DMS79 treated with DMSO at 0.1 percent for 48 hours (cell line): ENCODE measurements at places on chromosomes 12 and 14.

GRCh38 chr12:26690601-26691000 lies 142.4 kb downstream of the ITPR2 start:
- DNase-seq = no peak

DNA sequence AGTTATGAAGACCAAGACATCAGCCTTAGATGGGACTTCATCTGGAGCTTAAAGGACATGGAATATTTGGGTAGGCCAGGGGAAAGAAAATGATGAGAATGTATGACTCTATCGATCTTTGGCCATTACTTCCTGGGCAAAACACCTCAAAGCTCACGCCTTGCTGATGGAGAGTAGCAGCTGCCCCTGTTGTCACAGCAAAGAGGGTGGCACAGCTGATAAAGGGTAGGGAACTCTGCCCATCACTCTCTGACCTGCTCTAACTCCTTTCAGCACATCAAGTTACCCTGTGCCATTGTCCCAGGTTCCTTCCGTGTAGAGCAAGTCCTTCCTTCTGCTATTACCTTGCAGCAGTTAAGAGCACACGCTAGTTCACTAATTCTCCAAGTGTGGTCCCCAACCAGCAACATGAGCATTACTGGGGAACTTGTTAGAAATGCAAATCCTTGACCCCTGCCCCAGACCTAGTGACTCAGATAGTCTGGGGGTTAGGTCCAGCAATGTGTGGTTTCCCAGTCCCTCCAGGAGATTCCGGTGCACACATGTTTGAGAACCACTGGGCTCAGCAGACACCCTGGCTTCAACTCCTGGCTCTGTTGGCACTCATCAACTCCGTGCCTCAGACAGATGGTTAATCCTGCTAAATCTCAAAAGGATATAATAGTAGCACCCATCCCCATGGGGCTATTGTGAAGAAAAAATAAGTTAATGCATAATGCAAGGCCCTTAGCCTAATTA lies 93.7 kb upstream of the EEA1 start:
- no peak for DNase-seq

- DNase-seq = no peak
Observed at GRCh38 chr12:75742048-75742447, 230.6 kb upstream of the KRR1 start.

GRCh38 chr12:43214166-43214565 lies 337.8 kb downstream of the ADAMTS20 start:
- no peak for DNase-seq

DNA sequence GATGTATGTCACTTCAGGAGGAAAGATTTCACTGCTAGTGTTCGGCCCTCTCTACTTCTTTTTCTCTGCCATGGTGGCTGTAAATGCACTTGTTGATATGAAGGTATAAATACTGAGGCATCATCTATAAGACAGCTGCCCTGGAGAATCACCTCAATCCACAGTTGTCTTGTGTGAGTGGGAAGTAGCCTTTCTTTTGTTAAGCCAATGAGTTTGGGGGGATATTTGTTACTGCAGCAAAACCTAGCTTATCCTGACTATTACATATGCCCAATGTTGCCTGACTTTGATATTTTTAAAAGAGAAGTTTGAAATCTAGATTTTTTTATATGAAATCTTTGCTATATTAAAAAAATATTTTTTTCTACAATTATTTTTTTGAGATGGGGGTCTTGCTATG lies 3.3 kb upstream of the JDP2 start:
- no peak for DNase-seq

DNA sequence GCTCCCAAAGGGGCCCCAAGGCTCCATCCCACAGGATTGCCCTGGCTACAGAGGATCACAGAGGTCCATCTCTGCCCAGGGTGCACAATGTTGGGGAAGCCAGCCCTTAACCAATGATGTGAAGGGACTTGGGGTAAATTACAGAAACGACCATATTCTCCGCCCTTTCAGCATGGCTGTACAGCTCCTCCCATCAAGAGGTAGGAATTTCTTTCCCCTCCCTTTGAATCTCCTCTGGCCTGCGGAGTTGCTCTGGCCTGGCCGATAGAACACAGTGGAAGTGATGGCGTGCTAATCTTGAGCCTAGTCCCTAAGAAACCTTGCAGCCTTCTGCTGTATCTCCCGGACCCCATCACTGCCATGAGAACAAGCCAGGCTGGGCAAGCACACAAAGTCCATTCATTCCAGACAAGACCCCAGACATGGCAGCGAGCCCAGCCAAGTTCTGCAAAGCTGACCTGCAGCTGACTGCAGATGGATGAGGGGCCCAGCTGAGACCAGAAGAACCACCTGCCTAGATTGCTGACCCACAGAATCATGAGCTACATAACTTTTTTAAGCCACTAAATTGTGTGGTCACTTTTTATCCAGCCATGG lies 6.9 kb upstream of the IFI27 start:
- DNase-seq = no peak
